HT-29 (cell line): ENCODE measurements at places on chromosomes 6 and 20.

DNA sequence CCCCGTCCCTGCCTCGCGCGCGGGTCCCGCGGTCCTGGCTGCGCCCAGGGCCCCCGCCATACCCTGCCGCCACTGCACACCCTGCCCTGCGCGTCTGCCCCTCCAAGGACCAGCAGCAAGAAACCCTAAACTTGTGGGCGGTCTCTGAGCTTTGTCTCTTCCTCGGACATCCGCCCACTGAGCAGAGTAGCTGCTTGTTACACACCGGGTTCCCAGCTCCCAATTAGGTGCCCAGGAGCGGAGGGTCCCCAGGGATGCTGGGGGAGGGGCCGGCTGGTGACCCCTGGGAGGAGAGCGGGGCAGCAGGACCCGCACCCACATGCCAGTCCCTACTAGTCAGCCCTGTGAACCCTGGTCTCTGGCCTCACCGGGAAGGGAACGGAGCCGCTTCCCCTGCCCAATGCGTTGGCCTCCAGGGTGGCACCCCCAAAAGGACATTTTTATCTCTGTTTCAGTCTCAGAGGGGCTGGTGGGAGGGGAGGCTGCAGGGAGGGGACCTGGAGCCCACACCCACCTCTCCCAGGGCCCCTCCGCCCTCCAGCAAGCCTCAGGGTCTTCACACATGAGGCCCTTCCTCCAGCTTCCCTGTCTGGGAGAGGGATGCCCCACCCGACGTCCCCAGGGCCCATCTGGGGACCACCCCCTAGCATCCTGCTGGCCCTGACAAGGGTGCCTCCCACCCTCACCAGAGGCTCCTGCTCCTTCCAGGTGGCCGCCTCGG, 10.5 kb downstream of the STMN3 start:
- no peak for DNase-seq

GRCh38 chr6:52499026-52499425, 77.8 kb downstream of the TRAM2 start:
- no peak for DNase-seq

DNA sequence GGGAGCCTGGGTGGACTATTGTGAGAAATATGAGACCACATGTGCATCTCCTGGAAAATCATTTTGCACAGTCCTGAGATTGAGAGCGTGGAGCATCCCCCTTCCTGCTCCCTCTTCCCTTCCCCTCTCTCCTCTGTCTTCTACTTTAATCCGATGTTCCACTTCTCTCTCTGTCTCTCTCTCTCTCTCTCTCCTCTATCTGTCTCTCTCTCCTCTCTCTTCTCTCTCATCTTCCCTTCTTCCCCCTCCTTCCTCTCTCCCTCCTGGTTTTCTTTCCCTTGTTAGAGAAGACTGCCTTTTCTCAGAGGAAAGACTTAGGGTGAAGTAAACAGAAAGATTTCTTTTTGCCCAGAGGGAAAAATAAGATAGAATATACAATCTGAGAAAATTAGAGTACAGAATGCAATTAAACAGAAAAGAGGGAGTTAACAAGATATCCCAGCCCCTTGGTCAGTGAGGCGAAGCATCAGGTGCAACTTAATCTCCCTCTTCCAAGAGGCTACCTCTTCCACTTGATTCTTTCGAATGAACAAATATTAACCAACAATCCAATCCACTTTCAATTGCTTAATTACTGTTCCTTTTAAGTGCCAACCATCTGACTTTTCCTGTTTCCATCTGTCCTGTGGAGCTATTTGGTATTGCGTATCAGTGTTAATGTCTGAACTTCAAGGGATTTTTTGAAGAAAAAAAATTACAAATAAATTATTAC, 14.6 kb downstream of the KHDC1 start:
- DNase-seq, result no peak

- DNase-seq, result peak; percentile 3
Measured at GRCh38 chr20:24034820-24035219, 46.2 kb upstream of the GGTLC1 start.

- no peak for DNase-seq
Measured at GRCh38 chr20:3423126-3423525, 15.7 kb upstream of the DNAAF9 start.

DNA sequence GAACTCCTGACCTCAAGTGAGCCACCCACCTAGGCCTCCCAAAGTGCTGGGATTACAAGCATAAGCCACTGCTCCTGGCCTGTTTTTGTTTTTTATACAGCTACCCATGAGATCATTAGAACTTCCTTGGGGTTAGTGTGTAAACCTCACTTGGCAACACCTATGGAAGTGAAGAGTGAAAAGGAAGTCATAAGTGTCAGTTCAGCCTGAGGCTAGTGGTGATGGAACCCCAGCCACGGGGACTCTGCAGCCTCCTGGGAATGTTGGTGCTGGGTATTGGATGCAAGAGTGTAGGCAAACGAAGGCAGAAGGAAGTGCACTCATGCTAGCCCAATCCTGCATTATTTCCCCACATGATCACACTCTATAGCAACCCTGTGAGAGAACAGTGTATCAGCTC, 33.6 kb upstream of the FUCA2 start:
- DNase-seq, result no peak

GRCh38 chr6:114471450-114471849, 128.6 kb upstream of the HS3ST5 start:
- DNase-seq, result no peak

- no peak for DNase-seq
Measured at GRCh38 chr6:57198926-57199636, 23.0 kb downstream of the RAB23 start.

DNA sequence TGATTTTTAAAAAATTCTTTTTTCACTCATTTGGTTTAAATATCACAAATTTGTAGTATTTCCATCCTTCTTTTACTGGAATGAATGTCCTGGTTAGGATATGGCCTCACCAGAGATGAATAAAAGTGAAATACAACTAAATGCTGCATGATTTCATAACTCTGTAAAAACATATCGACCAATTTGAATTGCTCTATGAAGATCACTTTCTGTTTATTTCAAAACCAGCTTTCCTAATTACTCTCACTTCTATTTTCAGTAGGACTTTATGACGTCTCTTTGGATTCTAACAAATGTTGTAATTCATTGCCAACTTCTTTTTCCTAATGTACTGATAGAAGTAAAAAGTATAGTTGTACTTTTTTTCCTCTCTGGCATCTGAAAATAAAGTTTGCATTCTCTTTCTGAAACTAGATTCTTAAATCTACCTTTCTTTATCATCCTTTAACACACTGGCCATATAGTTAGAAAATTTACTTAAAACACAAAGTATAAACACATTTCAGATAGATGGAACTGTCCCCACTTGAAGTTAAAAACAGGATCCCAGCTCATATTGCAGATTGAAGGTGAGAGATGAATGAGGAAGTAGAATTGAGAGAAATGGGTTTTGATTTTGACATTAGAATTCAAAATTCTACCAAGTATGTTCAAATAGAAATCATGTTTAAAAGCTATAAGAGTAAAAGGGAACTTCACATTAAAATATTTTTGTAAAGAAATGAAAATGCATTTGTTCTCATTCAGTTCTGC, 40.3 kb upstream of the IL20RA start:
- no peak for DNase-seq

- no peak for DNase-seq
Measured at GRCh38 chr6:39566456-39566855, 158.8 kb downstream of the KIF6 start.

- no peak for DNase-seq
Measured at GRCh38 chr20:21515300-21516179, 1.7 kb upstream of the NKX2-2 start.

DNA sequence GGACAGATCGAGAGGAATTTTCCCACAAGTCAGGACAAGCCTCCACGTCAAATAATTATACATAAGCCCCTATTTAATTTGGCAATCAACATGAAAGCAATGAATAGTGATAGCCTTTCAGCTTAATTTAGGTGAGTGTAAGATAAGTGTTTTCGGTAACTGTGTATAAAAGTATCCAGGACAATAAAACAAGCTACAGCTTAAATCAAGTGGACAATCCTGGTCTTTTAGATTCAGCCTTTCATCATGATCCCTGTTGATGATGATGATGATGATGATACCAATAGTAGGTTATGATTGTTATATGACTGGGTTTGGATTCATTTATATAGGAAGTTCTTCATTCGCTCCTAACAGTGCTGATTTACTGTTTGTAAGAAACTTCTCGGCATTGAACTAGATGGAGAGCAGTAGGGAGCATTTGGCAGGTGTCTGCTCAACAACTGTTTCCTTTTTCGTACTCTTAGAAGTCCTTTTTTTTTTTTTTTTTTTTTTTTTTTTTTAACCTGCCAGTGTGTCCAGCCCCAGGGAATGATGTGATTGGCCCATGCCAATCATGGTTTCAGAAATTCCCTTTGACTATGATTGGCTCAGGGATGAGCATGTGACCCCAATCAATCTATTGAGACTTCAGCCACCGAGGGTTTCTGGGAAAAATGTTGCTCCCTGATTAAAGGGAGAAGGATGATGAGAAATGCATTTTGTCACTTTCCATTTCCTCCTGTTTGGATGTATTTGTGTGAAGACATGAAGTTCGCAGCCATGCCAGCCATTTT, 11.3 kb upstream of the RNF182 start:
- DNase-seq, result no peak

GRCh38 chr6:96926425-96926824, 1.9 kb downstream of the KLHL32 start:
- DNase-seq, result no peak

- peak; percentile 78 for DNase-seq
Measured at GRCh38 chr20:4161401-4162251, 146.3 kb upstream of the RNF24 start.

- no peak for DNase-seq
Measured at GRCh38 chr20:22204801-22205200, 379.6 kb downstream of the FOXA2 start.

- DNase-seq, result no peak
Measured at GRCh38 chr6:147087641-147088040, 116.6 kb upstream of the STXBP5 start.

DNA sequence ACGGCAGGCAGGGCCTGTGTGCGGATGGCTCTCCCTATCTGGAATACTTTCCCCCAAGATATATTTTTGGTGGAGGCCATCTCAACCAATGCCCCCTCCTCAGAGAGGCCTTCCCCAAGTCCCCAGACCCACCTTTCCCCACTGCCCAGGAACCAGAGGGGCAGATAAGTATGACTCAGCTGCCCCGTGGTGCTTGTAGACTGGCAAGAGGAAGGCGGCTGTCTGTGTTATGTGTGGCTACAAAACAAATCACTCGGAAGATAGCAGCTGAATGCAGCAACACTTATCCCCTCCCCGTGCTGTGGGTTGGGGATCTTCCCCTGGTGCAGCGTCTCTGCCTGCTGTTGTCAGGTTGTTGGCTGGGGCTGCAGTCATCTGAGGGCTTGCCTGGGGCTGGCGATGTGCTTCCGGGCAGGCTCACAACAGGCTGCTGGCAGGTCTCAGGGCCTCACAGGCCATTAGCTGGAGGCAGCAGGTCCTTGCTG, 7.1 kb downstream of the NPEPL1 start:
- no peak for DNase-seq

DNA sequence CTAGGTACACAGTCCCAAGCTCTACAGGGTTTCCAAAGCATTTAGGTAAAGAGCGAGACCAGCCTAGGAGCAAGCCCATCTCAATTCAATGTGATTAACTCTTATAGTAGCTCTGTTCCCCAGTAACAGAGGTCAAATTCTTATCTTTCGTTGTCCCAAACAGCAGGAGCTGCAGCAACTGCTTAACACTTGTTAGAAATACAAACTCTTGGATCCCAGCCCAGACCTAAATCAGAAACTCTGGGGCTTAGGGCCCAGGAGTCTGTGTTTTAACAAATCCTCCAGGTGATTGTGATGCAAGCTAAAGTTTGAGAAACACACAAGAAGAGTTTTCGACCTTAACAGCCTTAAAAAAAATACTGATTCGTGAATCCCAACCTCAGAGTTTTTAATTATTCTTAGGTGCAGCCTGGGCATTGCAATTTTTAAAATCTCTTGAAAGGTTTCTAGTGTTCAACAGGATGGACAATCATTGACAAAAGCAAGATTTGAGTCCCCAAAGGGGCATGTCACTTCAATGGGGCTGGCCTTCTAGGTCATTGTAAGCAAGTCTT, 127.4 kb upstream of the HCRTR2 start:
- no peak for DNase-seq

- no peak for DNase-seq
Measured at GRCh38 chr20:55583036-55583435, 422.3 kb downstream of the CBLN4 start.

DNA sequence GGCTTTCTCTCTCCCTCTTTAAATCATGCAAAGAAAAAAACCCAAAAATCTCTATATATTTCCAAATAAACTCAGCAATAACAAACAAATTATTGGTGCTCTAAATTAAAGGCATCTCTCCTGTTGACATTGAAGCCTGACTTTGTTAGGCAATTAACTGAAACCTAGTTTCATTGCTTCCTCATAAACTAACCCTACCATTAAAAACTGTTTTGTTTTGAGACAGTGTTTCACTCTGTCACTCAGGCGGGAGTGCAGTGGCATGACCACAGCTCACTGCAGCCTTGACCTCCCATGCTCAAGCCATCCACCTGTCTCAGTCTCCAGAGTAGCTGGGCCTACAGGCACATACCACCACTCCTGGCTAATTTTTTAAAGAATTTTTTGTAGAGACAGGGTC, 34.9 kb downstream of the PIGU start:
- no peak for DNase-seq

GRCh38 chr6:130132286-130132701, 90.5 kb downstream of the SAMD3 start:
- no peak for DNase-seq

DNA sequence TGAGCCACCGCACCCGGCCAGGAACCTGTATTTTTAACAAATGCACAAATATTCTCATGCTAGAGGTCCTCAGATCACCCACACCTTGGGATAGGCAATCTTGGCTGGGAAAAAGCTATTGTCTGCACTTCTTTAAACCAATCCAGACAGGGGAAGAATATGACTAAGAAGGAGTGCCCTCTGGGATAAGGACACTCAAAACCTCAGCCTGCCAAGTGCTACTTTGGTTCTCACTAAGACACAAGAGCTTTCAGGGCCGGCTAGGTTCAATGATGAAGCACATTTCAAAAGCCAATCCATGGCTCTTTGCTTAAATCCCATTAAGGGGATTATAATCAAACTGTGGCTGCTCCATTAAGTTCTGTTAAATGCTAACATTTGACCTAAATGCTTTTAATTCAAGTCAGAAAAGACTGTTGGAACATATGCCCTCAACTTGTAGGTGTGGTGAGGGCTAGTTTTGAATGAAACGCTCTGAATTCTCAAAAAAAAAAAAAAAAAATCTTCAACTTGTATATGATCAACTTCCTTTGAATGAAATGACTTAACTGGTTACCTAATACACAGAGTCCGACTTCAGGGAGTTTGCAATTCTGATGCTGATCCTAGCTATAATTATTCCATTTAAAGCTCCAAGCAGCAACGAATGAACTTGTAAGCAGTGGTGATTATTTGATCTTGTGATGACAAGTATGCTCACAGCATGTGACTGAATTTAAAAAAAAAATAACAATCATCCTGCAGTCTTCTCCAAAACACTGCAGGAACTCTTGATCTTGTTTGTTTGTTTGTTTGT, 56.6 kb downstream of the SLC23A2 start:
- DNase-seq, result no peak

DNA sequence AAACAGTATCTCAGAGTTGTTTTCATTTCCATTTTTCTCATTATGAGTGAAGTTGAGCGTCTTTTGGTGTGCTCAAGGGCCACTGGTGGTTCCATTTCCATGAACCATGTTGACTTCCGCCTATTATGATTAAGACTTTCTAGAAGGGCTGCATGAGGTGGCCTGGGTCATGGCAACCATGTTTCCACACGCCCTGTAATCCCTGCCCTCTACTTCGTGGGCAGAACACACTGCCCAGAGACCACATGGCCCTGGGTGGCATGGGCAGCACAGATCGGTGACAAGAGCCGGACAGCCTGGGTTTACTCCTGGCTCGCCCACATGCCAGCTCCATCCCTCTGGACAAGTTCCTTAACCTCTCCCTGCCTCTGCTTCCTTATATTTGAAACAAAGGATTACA, 14.8 kb downstream of the PRPH2 start:
- DNase-seq, result no peak

- DNase-seq, result no peak
Measured at GRCh38 chr6:149915970-149916865, 6.7 kb downstream of the RAET1G start.
